ENCODE measurements at places on chromosomes 6 and 20. TPM values are rescaled to one million over a fixed set of nuclear protein-coding genes. Genes with fewer than 3 reads are reported as not detected.
A peak's percentile ranks its signal among the peaks of the same experiment; 100 is the strongest.

- H3K36me3 ChIP-seq, result no peaks in the 10 kb centered on the region
- no peak for DNase-seq
- H3K4me1 ChIP-seq, result peaks cover 13% of the 10 kb centered on the region
- no peak overlapping the region for H3K4me3 ChIP-seq
- no peak overlapping the region for H3K27ac ChIP-seq
Measured at GRCh38 chr20:4065391-4065844, 50.1 kb upstream of the RNF24 start.

- no peaks in the 10 kb centered on the region for H3K4me1 ChIP-seq
- peaks cover 52% of the 10 kb centered on the region for H3K36me3 ChIP-seq
- no peak overlapping the region for H3K27ac ChIP-seq
- DNase-seq, result no peak
- no peaks in the 10 kb centered on the region for H3K27me3 ChIP-seq
Measured at GRCh38 chr6:158593670-158594069, 33.8 kb downstream of the TMEM181 start.

DNA sequence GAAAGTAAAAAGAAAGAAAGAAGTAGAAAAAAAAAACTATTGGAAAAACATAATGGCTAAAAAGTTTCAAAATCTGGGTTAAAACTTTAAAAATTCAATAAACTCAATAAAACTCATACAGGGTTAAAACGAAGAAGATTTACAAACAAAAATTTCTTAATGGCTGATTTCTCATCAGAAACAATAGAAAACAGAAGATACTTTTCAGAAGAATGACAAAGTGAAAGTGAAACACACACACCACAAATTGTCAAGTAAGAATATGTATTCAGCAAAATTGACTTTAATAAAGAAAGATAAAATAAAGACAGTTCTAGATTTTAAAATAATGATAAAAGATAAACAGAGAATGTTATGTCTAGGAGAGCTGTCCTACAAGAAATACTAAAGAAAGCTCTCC, 618.9 kb upstream of the GJE1 start:
- H3K4me3 ChIP-seq, result no peak overlapping the region
- no peak for DNase-seq
- H3K4me1 ChIP-seq, result no peaks in the 10 kb centered on the region
- H3K27ac ChIP-seq, result no peak overlapping the region
- no peaks in the 10 kb centered on the region for H3K36me3 ChIP-seq

- H3K4me3 ChIP-seq, result no peak overlapping the region
- no peaks in the 10 kb centered on the region for H3K4me1 ChIP-seq
- peaks cover 77% of the 10 kb centered on the region for H3K36me3 ChIP-seq
Measured at GRCh38 chr20:3326779-3327521, 80.5 kb downstream of the DNAAF9 start.

GRCh38 chr6:111573892-111574797, 31.5 kb downstream of the TRAF3IP2 start:
- DNase-seq, result no peak
- H3K4me3 ChIP-seq, result no peak overlapping the region
- H3K27ac ChIP-seq, result peak overlapping the region; percentile 5
- H3K27me3 ChIP-seq, result no peaks in the 10 kb centered on the region

GRCh38 chr6:25057111-25057905, 121.5 kb upstream of the RIPOR2 start:
- H3K4me1 ChIP-seq, result no peaks in the 10 kb centered on the region
- no peak for DNase-seq
- no peak overlapping the region for H3K4me3 ChIP-seq
- no peak overlapping the region for H3K27ac ChIP-seq
- no peaks in the 10 kb centered on the region for H3K36me3 ChIP-seq

GRCh38 chr6:161228921-161229591, 44.8 kb downstream of the AGPAT4 start:
- no peaks in the 10 kb centered on the region for H3K27me3 ChIP-seq
- H3K27ac ChIP-seq, result peak overlapping the region; percentile 17
- no peaks in the 10 kb centered on the region for H3K36me3 ChIP-seq
- no peak overlapping the region for H3K4me3 ChIP-seq

DNA sequence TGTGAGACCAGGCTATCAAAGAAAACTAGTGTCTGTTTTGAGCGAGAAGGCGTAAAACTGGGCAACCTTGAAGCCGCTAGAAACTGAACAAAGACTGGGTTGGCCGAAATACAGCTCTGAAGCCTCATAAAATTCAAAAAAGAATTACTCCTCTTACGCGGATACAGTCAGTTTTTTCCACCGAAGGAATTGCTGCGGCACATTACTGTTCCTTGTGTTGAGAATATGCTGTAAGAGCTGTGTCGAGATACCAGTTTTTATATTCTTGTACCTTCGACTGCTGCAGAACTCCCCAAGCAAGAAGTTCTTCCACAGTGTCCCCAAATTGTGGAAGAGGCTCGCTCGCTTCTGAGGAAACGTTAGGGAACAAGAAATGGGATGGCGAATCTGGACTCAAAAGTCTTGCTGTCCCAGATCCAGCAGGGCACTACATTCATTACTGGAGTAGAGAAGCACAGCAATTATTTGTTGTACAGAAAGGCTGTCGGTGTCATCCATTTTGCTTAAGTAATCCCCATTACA, 523 bp upstream of the COX7A2 start:
- H3K27me3 ChIP-seq, result no peaks in the 10 kb centered on the region
- H3K4me1 ChIP-seq, result peaks cover 3% of the 10 kb centered on the region
- H3K36me3 ChIP-seq, result peaks cover 10% of the 10 kb centered on the region
- no peak for DNase-seq
- H3K4me3 ChIP-seq, result peak overlapping the region; percentile 54

GRCh38 chr20:23874747-23875146, 4.8 kb downstream of the CST5 start:
- H3K36me3 ChIP-seq, result no peaks in the 10 kb centered on the region
- H3K4me3 ChIP-seq, result no peak overlapping the region
- H3K4me1 ChIP-seq, result no peaks in the 10 kb centered on the region
- H3K27ac ChIP-seq, result no peak overlapping the region

The LY6G6D gene
- 0.19 TPM for polyA plus RNA-seq

The TMEM217 gene
- 1.5 TPM for polyA plus RNA-seq

The TFAP2C gene
- 0.06 TPM for polyA plus RNA-seq

The ALDH8A1 gene
- polyA plus RNA-seq, result 0.70 TPM

Data from large intestine (tissue), 12 donors.